ENCODE measurements at places on chromosomes 7 and 10. TPM values are rescaled to one million over a fixed set of nuclear protein-coding genes. Genes with fewer than 3 reads are reported as not detected.

The MUC12 gene
- 0.73 TPM for polyA plus RNA-seq

The UBE2H gene
- polyA plus RNA-seq: 13.3 TPM

The IRF5 gene
- not detected for polyA plus RNA-seq

The ERCC6 gene
- 9.9 TPM for polyA plus RNA-seq

The GPR26 gene
- polyA plus RNA-seq: not detected

The NEURL1 gene
- 0.04 TPM for polyA plus RNA-seq

The LGI1 gene
- polyA plus RNA-seq: not detected

The LRRC18 gene
- polyA plus RNA-seq: not detected

The TCERG1L gene
- polyA plus RNA-seq: not detected

The TYSND1 gene
- 1.3 TPM for polyA plus RNA-seq

The CALD1 gene
- polyA plus RNA-seq: not detected

The STEAP1B gene
- polyA plus RNA-seq: 30.6 TPM

The ZNF804B gene
- polyA plus RNA-seq: not detected

The CCDC172 gene
- not detected for polyA plus RNA-seq

The AGBL3 gene
- 1.4 TPM for polyA plus RNA-seq

The LMBR1 gene
- 50.9 TPM for polyA plus RNA-seq

The UNCX gene
- polyA plus RNA-seq: not detected

The SRGN gene
- 169 TPM for polyA plus RNA-seq

The TRIM73 gene
- 0.28 TPM for polyA plus RNA-seq

The GOLGA7B gene
- 0.03 TPM for polyA plus RNA-seq

The GPR22 gene
- polyA plus RNA-seq: not detected

The DGKB gene
- polyA plus RNA-seq: not detected

The AKR1C8 gene
- polyA plus RNA-seq: 0.03 TPM

The MALRD1 gene
- not detected for polyA plus RNA-seq

The ST8SIA6 gene
- polyA plus RNA-seq: 3.2 TPM

The NEUROD6 gene
- not detected for polyA plus RNA-seq

The HOXA1 gene
- polyA plus RNA-seq: 0.09 TPM

The ADARB2 gene
- polyA plus RNA-seq: not detected

The SEMA3E gene
- polyA plus RNA-seq: not detected

The DTX2 gene
- 15.5 TPM for polyA plus RNA-seq

The GIMAP2 gene
- 0.37 TPM for polyA plus RNA-seq

The TMEM176A gene
- polyA plus RNA-seq: not detected

The HHEX gene
- polyA plus RNA-seq: 110 TPM

The PARP12 gene
- 21.4 TPM for polyA plus RNA-seq

The IL2RA gene
- not detected for polyA plus RNA-seq

The SNCG gene
- 141 TPM for polyA plus RNA-seq

The LRRC61 gene
- polyA plus RNA-seq: 46.5 TPM

The PRKCQ gene
- polyA plus RNA-seq: 11.9 TPM

The DKK1 gene
- polyA plus RNA-seq: not detected

Data from K562 (cell line).